RCC 7860 (cell line): ENCODE measurements at places on chromosomes 4 and X.

- no peak for DNase-seq
Measured at GRCh38 chr4:165360985-165361670, 17.7 kb upstream of the CPE start.

DNA sequence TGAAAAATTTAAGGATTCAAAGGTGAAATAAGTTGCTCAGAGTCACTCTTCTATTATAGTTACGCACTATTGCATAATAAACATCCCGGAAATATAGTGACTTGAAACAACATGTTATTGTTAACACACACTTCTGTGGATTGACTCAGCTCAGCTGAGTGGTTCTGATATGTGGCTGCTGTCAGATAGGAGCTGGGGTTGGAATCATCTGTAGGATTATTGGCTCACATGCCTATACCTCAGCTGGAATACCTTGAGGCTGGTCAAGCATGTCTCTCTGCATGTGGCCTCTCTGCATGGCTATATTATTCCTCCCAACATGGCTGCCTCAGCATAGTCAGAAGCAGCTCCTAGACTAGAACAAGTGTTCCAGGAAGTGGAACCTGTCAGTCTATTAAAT is 486.7 kb upstream of the MAGEB2 start:
- peak; percentile 27 for DNase-seq

- no peak for DNase-seq
Measured at GRCh38 chrX:11998944-11999343, 139.3 kb upstream of the FRMPD4 start.

DNA sequence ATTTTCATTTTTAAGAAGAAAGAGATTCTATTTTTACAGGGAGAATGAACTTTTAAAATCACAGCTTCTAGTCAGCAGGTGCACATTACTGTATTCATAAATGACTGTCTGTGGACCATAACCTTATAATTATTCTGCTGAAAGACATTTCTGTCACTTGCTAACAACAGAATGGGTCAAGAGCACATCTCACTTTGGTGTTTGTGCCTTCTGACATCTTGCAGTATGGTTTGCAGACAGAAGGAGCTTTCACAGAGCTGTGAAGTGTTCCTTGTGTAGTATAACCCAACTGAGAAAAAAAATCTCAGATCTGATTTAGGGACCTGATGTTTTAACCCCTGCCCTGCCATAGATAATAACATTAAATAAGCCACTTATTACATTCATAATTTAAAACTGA is 131.4 kb upstream of the CTSO start:
- no peak for DNase-seq

- DNase-seq, result no peak
Measured at GRCh38 chr4:38154681-38155588, 194.7 kb downstream of the PTTG2 start.

- DNase-seq, result no peak
Measured at GRCh38 chr4:118824141-118824540, 11.8 kb downstream of the SEC24D start.

DNA sequence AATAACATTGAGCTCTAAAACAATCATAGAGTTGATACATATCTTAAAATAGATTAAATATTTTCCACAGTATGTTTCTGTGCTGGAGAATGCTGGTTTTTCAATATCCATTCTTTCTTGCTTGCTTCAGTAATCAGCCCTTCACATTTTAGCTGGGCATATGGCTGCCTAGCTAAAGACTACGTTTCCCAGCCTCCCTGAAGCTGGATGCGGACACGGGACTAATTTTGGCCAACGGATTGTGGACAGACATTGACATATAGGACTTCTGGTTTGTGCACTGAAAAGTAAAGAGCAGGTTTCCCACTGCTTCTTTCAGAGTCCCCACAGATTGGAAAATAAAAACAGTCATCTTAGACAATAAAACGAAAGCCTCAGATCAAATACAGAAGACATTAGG is 97.3 kb downstream of the COL25A1 start:
- DNase-seq, result no peak

DNA sequence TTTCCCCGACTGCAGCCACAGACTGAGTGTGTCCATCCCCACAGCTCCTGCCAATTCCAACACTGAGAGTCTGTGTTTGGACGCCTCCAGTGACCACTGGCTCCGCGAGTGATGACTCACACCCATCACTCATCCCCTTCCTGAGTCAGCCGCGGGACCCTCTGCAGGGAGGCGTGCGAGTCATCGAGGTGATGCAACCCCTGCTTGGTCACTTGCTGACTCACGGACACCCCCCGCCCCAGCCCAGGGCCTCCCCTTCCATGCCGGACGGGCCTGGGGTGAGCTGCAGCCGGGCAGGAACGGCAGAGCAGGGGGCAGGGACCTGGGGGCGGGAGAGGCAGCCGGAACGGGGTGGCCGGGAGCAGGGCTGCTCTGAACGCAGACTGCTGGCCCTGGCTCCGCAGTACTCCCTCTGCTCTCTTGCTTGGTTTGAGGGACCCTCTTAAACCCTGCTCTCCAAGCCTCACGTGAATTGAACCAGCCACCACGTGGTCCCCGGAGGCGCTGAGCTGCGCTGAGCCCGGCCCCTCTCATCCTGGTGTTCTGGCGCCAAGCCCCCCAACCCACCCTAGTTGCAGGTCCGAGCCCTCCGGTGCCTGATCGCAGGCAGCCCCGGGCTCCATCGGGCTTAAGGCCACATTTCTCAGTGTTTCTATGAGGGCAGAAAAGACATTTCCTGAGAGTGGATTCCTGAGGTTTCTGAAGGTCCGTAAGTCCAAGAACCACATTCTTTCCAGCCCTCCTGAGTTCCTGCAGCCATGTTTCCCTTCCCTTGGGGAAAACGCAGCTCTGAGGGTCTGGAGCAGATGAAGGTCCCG is 32.4 kb downstream of the FGFRL1 start:
- DNase-seq, result peak; percentile 99

DNA sequence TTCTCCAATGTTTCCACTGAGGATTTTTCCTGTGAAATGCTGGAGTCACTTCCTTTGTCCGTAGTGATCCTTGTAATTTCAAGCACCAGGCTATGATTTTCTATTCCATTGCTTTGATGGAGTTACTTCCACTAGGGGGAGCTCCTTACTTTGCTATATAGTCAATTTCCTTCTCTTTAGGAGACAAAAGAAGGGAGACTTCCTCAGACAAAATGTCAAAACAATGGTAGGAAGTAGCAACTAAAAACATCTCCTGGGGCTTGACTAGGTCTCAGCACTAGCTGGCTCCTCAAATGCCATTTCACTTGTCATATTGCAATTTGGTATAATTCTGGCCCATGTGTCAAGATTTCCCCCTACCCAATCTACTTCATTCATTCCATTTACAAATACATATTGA is 24.1 kb downstream of the ZCCHC12 start:
- peak; percentile 14 for DNase-seq

GRCh38 chrX:70754169-70754848 is 154.2 kb downstream of the TEX11 start:
- no peak for DNase-seq

DNA sequence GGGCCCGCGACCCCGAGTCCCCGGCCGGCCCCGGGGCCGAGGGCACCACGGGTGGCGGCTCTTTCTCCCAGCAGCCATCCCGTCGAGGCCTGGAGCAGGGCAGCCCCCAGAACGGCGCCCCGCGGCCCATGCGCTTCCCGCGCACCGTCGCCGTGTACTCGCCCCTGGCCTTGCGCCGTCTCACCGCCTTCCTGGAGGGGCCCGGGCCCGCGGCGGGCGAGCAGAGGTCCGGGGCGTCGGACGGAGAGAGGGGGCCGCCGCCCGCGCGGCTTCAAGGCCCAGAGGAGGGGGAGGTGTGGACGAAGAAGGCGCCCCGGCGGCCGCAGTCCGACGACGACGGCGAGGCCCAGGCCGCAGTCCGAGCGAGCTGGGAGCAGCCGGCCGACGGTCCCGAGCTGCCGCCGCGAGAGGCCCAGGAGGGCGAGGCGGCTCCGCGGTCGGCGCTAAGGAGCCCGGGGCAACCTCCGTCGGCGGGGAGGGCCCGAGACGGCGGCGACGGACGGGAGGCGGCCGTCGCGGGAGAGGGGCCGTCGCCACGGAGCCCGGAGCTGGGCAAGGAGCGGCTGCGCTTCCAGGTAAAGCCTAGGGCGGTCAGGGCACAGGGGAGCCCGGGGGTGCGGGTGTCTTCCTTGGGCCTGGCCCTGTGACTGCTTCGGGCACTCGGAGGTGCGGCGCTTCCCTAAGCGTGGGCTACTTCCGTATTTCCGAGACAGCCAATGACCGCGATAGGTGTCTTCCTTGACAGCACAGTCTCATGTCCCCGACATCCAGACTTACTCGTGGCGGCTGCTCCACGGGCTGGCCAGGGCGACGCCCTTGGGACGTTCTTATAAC is 845 bp downstream of the ZAR1 start:
- no peak for DNase-seq

- DNase-seq, result no peak
Measured at GRCh38 chr4:70940134-70940533, 38.0 kb downstream of the MOB1B start.

- DNase-seq, result no peak
Measured at GRCh38 chr4:20292739-20293138, 41.0 kb downstream of the SLIT2 start.

GRCh38 chr4:101464596-101464995 is 117.3 kb upstream of the PPP3CA start:
- no peak for DNase-seq

DNA sequence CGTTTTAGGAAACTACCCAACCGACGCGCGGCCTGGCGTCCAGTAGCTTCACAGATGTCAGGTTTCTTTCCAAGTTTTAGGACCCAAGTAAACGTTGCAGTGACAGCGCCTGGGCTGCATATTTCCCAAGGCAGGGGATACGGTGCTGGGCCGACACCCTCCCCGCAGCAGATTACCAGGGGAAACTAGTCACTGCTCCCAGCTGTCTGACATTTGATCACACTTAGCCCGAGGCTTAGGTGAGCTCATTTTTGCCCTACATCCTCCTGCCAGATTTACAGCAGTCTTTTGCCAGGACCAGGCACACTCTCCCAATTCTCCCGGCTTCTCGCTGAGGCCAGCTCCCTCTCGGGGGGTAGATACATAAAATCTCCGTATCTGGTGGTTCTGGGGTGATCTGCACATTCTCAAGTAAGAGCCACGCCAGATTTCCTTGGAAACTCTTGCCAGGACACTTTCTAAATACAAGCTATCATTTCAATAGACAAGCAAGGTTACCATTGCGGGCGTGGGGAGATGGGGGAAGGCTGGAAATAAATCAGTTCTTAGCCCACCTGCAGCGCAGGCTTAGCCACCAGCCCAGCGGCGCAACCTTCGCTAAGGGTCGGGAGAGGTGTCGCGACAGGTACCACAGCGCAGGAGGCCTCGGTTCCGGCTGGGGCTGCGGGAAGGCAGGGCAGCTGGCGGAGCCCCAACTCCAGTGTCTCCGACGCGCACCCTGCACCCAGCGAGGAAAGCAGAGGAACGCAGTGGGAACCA is 2.5 kb upstream of the SOX3 start:
- no peak for DNase-seq

DNA sequence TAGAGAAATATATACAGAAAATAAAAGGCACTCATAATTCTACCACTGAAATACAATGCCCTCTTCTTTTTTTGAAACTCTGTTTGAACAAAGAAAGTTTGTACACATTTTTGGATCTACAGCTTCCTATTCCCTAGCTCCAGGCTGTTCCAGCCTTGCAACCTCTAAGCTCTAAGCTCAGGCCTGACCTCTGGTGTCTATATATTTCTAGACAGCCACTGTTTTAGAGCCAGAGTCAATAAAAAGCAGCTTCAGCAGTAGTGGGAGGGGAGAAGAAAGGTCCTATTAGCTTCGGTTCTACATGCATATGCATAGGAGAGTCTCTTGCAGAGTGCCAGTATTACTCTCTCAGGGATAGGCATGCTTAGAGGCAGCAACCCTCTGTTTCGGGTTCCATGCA is 39.7 kb downstream of the CLDN2 start:
- DNase-seq, result peak; percentile 7

- no peak for DNase-seq
Measured at GRCh38 chr4:8786166-8786565, 85.5 kb downstream of the HMX1 start.

GRCh38 chrX:74160358-74160757 is 143.6 kb upstream of the ZCCHC13 start:
- DNase-seq, result no peak

GRCh38 chr4:3387943-3388361 is 53.8 kb upstream of the HGFAC start:
- peak; percentile 96 for DNase-seq

DNA sequence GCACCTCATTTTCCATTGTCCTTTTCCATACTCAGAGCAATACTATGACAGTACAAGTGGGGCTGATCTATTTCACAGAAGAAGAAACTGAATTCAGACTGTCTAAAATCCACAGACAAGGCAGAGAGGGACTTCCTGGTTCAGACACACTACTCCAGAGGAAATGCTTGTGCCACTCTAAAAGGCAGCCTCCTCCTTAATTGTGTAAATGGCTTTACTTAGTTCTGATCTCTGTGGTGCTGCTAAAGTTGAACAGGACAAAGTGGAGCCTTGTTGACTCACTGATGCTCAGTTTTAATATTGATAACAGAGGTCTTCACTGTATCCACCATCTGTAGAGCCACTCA is 122.4 kb downstream of the KIT start:
- no peak for DNase-seq

- no peak for DNase-seq
Measured at GRCh38 chr4:101853691-101854090, 63.2 kb downstream of the BANK1 start.

GRCh38 chrX:53445977-53446376 is 11.8 kb upstream of the HSD17B10 start:
- no peak for DNase-seq

DNA sequence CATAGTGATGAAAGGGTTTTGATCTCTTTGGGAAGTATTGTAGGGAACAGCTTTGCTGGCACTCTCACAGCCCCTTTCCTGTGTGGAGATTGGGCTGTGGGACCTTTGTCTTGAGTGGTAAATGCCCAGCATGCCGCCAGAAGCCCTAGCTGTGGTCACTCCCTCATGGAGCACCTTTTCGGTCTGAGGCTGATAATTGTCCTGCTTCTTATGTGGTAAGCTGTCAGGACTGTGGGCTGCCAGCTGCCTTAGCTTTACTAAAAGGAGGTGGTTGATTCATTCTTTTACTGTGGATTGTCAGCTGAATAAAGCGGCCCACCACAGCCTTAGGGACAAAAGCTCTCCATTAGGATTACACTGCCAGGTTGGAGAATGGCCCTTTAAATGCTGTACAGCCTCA is 7.1 kb downstream of the PASD1 start:
- DNase-seq, result no peak

DNA sequence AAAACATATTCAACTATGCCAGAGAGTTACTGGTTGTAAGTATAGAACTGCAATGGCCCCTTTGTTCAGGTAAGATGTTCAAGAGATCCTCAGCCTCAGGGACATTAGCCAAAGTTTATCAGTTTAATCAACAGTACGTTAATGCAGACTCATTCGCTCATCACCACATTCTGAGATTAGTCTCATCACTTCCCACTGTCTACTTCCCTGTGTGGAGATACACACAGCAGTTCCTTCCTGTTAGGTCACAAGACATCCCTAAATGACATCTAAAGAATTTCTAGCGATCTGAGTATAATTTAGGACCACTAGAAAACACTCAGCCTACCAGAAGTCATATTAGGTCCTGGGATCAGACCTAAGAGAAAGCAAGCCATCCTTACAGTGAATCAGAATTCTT is 10.4 kb downstream of the SLC10A7 start:
- no peak for DNase-seq
